ENCODE measurements at places on chromosomes 16 and 17.

GRCh38 chr17:79242873-79243602 lies 168.4 kb downstream of the ENGASE start:
- no peaks in the 10 kb centered on the region for H3K4me1 ChIP-seq
- no peaks in the 10 kb centered on the region for H3K27me3 ChIP-seq
- no peak for DNase-seq
- H3K4me3 ChIP-seq: no peak overlapping the region

GRCh38 chr16:15897121-15897780 lies 8.8 kb upstream of the CEP20 start:
- H3K4me3 ChIP-seq: no peak overlapping the region
- no peak overlapping the region for H3K27ac ChIP-seq
- no peaks in the 10 kb centered on the region for H3K36me3 ChIP-seq

DNA sequence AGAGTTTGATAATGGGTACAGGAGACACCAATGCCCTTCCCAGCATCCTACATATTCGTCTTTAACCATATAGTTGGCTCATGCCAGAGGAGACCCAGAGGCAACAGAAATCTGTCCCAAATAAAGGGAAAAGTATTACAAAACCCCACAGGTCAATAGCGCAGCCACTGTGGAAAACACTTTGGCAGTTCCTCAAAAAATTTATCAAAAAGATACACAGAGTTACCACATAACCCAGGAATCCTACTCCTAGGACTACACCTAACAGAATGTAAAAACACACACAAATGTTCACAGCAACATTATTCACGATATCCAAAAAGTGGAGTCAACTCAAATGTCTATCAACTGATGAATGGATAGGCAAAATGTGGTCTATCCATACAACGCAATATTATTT lies 135.8 kb downstream of the CEP112 start:
- H3K27ac ChIP-seq: no peak overlapping the region
- H3K36me3 ChIP-seq: peaks cover 40% of the 10 kb centered on the region
- no peaks in the 10 kb centered on the region for H3K27me3 ChIP-seq
- DNase-seq: no peak
- no peak overlapping the region for H3K4me3 ChIP-seq

DNA sequence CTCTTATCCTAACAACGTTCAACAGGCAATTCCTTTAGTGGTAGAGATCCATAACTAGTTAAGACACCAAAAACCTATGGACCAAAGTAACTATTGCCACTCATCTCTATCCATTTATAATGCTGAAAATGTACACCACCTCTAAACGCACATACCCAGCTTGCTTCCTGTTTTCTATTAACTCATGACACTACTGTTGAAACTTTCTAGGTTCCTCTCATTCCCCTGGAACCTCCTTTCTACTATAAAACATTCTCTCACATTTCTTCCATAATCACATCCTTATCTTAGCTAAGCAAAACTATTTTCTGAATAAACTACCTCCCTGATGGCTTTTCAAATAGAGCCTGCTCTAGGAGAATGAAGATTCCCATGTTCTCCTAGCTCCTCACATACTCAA lies 42.9 kb upstream of the KSR1 start:
- DNase-seq: no peak
- H3K36me3 ChIP-seq: no peaks in the 10 kb centered on the region
- no peaks in the 10 kb centered on the region for H3K27me3 ChIP-seq
- H3K4me1 ChIP-seq: no peaks in the 10 kb centered on the region
- no peak overlapping the region for H3K27ac ChIP-seq
- no peak overlapping the region for H3K4me3 ChIP-seq

DNA sequence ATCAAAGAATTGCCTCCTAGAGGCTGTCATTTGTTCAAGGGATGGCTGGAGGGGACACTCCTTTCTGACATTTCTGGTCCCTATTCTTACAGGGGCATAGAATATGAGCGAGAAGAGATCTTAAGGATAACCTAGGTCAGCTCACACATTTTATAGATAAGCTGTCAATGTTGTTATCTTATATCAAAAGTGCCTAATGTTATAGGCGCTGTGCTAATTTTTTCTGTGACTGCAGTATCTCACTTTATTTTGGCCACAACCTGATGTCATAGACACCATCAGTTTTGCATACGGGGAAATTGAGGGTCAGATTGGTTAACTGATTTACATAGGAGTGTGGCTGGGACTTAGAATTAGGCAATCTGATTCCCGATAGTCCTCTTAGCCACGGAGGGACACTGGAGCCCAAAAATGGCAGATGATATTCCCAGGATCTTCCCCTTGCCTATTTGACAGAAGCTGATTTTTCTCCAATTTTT lies 1.2 kb downstream of the CPD start:
- H3K27me3 ChIP-seq: no peaks in the 10 kb centered on the region
- peak overlapping the region; percentile 73 for H3K4me3 ChIP-seq

DNA sequence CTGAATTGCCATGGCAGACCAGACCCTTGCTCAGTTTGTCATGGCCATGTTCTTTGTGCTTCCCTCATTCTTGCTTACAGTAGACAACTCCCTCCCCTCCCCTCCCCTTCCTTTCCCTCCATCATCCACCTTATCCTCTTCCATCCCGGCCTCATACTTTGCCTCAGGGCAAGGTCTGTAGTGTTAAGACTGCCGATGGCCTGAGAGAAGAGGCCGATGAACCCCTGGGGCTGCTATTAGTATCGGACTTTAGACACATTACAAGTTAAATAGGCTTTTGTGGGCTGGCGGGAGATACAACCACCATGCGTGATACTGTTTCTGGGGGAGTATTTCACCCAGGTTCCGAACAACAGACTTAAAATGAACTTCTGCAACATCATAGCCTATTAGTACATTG lies 364.5 kb upstream of the ZFHX3 start:
- no peak overlapping the region for H3K4me3 ChIP-seq
- no peaks in the 10 kb centered on the region for H3K36me3 ChIP-seq
- no peak overlapping the region for H3K27ac ChIP-seq
- H3K27me3 ChIP-seq: no peaks in the 10 kb centered on the region
- no peak for DNase-seq
- no peaks in the 10 kb centered on the region for H3K4me1 ChIP-seq

GRCh38 chr17:80260791-80261158 lies at the start of gene RNF213:
Gene RNF213, plus strand, starts transcription at chr17:80260852. Its CDS starts 2,830 bp downstream, at chr17:80263682.
- peak within 1 kb of the TSS; percentile 99 for H3K27ac ChIP-seq
- peak within 1 kb of the TSS; percentile 94 for H3K4me3 ChIP-seq
- H3K36me3 ChIP-seq: no peaks in the 10 kb centered on the region
- H3K27me3 ChIP-seq: no peaks in the 10 kb centered on the region

- H3K36me3 ChIP-seq: no peaks in the 10 kb centered on the region
- DNase-seq: no peak
- no peaks in the 10 kb centered on the region for H3K4me1 ChIP-seq
Measured at GRCh38 chr17:10428781-10429180, 7.0 kb upstream of the MYH8 start.

- H3K27ac ChIP-seq: no peak overlapping the region
- H3K4me1 ChIP-seq: no peaks in the 10 kb centered on the region
- H3K4me3 ChIP-seq: no peak overlapping the region
- peaks cover 98% of the 10 kb centered on the region for H3K27me3 ChIP-seq
- no peak for DNase-seq
- H3K36me3 ChIP-seq: no peaks in the 10 kb centered on the region
Measured at GRCh38 chr17:79609673-79610645, 892 bp downstream of the RBFOX3 start.

DNA sequence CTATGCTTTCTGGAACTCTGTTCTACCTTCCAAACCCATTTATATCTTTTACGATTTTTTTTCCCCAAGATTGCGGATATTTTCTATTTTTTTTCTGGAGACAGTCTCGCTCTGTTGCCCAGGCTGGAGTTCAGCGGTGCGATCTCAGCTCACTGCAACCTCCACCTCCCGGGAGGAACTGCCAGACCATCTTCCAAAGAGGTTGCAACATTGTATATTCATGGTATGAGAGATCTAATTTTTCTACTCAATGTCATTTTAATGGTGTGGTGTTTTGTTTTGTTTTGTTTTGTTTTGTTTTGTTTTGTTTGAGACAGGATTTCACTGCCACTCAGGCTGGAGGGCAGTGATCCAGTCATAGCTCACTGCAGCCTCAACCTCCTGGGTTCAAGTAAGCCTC lies 8.5 kb upstream of the BMERB1 start:
- H3K4me3 ChIP-seq: no peak overlapping the region
- peaks cover 6% of the 10 kb centered on the region for H3K4me1 ChIP-seq
- no peak for DNase-seq
- H3K27ac ChIP-seq: no peak overlapping the region

GRCh38 chr16:391885-392335 lies 5.1 kb upstream of the NME4 start:
- H3K27ac ChIP-seq: no peak overlapping the region
- H3K4me1 ChIP-seq: peaks cover 15% of the 10 kb centered on the region
- DNase-seq: no peak
- no peaks in the 10 kb centered on the region for H3K27me3 ChIP-seq

GRCh38 chr17:41718287-41718645 lies 6.1 kb downstream of the GAST start:
- DNase-seq: no peak
- no peak overlapping the region for H3K4me3 ChIP-seq
- H3K4me1 ChIP-seq: no peaks in the 10 kb centered on the region
- H3K36me3 ChIP-seq: no peaks in the 10 kb centered on the region

GRCh38 chr17:79603771-79604170 lies 7.1 kb downstream of the RBFOX3 start:
- no peak overlapping the region for H3K27ac ChIP-seq
- H3K36me3 ChIP-seq: no peaks in the 10 kb centered on the region
- H3K27me3 ChIP-seq: peaks cover 18% of the 10 kb centered on the region
- no peak for DNase-seq
- H3K4me3 ChIP-seq: no peak overlapping the region

- H3K4me1 ChIP-seq: no peaks in the 10 kb centered on the region
- no peak overlapping the region for H3K27ac ChIP-seq
- no peak for DNase-seq
- H3K27me3 ChIP-seq: no peaks in the 10 kb centered on the region
- H3K36me3 ChIP-seq: no peaks in the 10 kb centered on the region
Measured at GRCh38 chr17:64110379-64111152, 19.4 kb downstream of the ERN1 start.

- H3K4me1 ChIP-seq: no peaks in the 10 kb centered on the region
- H3K4me3 ChIP-seq: no peak overlapping the region
- H3K27ac ChIP-seq: no peak overlapping the region
- no peak for DNase-seq
- no peaks in the 10 kb centered on the region for H3K27me3 ChIP-seq
Measured at GRCh38 chr17:17675925-17676534, 5.2 kb upstream of the RAI1 start.

DNA sequence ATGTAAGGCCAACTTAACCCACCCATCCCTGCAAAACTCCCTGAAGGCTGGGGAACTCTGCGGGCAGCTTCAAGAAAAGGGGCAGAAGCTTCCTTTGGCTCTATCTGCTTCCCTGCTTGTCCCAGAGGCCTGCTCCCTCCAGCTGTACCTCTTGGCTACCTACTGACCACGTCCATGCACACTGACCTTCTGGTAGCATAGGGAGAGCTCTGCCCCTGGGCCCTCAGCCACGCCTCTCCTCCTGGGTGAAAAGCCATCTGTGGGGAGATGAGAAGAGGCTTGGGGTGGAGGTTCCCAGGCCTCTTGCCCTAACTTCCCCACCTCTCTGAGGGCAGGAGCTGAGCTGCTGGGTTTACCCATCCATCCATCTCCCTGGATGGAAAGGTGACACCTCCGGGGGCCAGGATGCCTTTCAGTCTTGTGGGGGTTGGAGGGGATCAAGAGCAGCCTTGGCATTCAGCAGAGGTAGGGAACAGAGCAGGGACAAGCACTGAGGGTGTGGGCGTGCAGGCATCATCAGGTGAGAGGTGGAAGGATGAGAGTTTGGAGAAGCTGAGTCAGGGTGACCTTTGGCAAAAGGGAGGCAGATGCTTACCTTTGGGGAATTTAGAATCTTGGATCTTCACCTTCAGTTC lies 23.4 kb upstream of the MFSD6L start:
- H3K36me3 ChIP-seq: no peaks in the 10 kb centered on the region
- H3K27me3 ChIP-seq: no peaks in the 10 kb centered on the region
- no peaks in the 10 kb centered on the region for H3K4me1 ChIP-seq

- H3K4me1 ChIP-seq: peaks cover 22% of the 10 kb centered on the region
- H3K27me3 ChIP-seq: no peaks in the 10 kb centered on the region
- H3K27ac ChIP-seq: no peak overlapping the region
- no peak overlapping the region for H3K4me3 ChIP-seq
- H3K36me3 ChIP-seq: peaks cover 5% of the 10 kb centered on the region
- DNase-seq: peak; percentile 73
Measured at GRCh38 chr16:56743840-56744239, 13.9 kb downstream of the NUP93 start.

- no peak for DNase-seq
- H3K27ac ChIP-seq: no peak overlapping the region
- H3K36me3 ChIP-seq: no peaks in the 10 kb centered on the region
- H3K4me3 ChIP-seq: no peak overlapping the region
- no peaks in the 10 kb centered on the region for H3K27me3 ChIP-seq
Measured at GRCh38 chr17:15930426-15930825, 14.5 kb upstream of the ADORA2B start.
